ENCODE measurements at places on chromosomes 1 and 21.
A peak's percentile ranks its signal among the peaks of the same experiment; 100 is the strongest.

GRCh38 chr1:228226141-228226874 lies 18.5 kb downstream of the OBSCN start:
- DNase-seq = no peak

DNA sequence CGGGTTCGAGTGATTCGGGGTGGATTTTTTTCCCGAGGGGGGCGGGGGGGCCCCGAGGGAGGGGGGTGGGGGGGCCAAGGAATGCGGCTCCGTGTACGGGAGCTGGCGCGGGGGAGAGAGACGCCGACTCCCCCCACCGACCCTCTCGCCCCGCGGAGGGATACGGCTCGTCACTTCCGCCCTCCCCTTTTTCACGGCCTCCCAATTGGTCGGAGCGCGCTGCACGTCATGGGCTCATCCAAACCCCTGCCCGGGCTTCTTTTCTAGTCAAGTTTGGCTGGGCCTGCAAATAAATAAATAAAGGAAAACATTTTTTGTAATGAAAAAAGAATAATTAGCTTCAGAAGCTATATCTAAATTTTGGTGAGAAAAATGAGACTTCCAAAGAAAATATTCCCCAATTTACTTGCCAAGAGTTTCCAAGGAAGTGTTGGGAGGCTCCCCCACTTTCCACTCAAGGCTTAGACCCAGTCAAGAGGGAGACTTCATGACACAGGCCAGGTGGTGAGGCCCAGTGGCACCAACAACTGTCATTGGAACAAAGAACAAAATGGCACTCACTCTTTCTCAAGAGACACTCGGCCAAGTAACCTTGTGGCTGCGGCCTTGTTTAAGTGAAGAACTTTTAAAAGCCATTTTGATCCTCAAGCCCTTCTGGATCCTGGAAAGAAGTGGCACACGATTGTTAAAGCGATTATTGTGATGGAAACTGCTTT lies at the start of gene POGZ:
Gene POGZ, minus strand, starts transcription at position 164 of the 716 bp plus-strand sequence. CDS start 17,290 bp downstream, outside the sequence.
- peak; percentile 99 for DNase-seq

DNA sequence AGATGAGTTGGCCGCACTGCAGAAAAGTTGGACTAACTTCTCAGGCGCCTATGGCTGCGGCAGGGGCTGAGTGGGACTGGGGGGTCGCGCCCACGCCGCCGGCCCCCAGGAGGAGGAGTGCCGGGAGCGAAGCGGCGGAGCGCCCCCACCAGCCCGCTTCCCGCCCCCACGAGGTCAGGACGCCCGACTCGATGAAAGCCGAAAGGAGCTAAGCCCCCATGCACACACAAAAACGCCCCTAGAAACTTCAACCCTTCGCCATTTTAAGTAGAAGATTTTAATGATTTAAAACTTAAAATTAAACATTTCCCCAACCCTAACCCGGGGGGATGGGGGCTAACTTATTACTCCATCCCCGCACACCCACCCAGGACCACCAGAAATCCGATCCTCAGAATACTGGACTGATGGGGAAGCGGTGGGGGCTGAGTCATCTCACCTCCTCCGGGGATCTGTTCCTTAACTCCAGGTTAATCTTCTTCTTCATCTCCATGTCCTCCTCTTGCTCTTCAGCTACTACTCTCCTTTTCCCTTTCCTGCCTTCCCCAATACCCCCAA lies 539 bp downstream of the ANP32E start:
- DNase-seq = peak; percentile 12

GRCh38 chr1:215567491-215568298 lies 591 bp downstream of the KCTD3 start:
- peak; percentile 65 for DNase-seq

DNA sequence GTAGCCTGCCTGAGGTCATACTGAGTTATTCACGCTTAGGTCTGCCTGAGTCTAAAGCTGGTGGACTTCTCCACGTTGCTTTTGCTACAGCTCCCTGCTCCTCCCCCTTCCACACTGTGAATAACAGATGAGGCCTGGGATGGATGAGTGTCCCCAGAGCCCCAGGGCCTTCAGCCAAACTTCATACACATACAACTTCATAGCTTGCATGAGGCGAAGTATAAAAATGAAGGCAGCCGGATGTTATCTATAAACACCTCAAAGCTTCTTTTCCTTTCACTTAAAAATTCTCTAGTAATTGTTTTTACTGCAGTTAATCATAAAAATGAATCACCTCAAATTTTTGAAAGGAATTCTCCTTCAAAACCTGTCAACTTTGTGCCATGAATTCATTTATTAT lies 70.2 kb downstream of the DAB1 start:
- DNase-seq = no peak

- no peak for DNase-seq
Measured at GRCh38 chr1:18882486-18882885, 19.9 kb downstream of the ALDH4A1 start.

GRCh38 chr1:14994841-14995437 lies 158.6 kb upstream of the TMEM51 start:
- DNase-seq = no peak

DNA sequence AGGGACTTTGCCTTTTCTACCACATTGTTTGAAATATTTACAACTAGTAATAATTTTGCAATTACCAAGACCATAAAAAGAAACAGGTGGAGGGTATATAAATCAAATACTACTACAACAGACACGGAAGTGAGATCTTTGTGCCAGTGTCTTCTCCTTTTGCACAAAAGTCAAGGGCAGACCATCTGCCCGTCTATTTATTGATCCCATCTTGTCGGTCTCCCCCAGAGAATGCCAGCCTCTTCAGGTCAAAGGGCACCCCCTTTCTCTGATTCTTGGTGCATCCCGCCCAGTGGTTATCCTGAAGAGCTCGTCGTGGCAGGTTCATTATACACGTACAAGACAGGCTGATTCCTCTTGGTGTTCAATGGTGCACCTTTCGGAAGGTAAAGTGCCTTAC lies 4.8 kb upstream of the PDE9A start:
- DNase-seq = no peak

- DNase-seq = peak; percentile 40
Measured at GRCh38 chr1:158117854-158118704, 62.6 kb upstream of the CD1D start.

DNA sequence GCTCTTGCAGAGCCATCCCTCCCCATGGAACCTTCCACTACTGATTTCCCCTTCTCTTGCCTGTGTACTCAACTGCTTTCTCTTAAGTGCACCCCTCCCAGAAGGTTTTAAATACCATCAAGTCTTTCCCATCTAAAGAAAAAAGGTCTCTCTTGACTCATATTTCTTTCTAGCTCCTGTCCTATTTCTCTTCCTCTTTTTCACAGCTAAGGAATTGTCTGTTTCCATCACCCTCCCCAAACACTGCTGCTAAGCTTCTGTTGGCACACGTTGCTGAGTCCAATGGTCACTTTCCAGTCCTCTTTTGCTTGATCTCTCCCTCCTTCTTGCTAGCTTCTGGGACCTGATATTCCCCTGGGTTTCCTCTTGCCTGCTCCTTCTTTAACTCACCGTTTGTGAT lies 13.3 kb upstream of the GNL2 start:
- no peak for DNase-seq

DNA sequence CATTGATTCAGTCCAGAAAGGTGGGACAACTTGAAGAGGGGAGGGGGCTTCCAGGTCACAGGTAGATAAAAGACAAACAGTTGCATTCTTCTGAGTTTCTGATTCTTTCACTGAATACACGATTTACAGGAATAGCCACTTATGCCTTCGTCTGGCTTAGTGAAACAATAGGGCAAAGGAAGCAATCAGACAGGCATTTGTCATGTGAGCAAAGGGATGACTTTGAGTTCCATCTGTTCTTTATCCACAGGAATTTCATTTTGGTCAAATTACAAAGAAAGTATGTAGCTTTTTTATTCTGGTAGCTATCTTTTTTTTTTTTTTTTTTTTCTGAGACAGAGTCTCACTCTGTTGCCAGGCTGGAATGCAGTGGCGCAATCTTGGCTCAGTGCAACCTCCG lies 202.5 kb downstream of the TTLL7 start:
- no peak for DNase-seq

- no peak for DNase-seq
Measured at GRCh38 chr1:218787826-218788225, 385.9 kb upstream of the LYPLAL1 start.

GRCh38 chr21:41506005-41506594 lies 1.9 kb downstream of the TMPRSS2 start:
- DNase-seq = no peak

GRCh38 chr1:233704170-233704897 lies 90.4 kb downstream of the KCNK1 start:
- DNase-seq = peak; percentile 15

GRCh38 chr1:236979149-236979900 lies 24.9 kb downstream of the MT1HL1 start:
- DNase-seq = no peak

DNA sequence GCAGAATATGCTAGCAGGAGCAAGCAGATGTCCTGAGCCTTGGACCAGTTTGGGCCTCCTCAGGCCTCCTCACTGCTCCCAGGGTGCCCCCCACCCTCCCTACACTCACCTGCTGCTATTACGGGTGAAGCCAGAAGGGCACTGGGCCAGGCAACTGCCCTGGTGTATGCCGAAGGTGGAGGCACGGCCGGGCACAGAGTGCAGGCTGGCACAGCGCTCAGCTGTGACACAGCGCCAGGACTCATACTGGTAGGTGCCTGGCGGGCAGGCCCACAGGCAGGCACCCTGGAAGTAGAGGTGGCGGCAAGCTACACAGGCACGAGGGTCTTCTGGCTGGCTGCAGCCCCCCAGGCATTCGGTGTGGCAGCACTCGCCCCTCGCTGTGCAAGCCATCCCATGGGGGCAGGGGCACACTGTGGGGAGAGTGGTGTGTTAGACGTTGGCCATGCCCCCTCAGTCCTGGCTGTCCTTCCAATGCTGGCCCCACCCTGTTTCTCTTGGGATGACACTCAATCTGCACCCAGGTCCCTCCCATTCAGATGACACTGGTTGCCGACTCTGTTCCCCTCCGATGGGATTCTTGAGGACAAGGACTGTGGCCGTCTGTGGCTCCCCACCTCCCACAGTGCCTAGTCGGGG lies 7.0 kb downstream of the INSRR start:
- no peak for DNase-seq

Measured in astrocyte of the spinal cord (primary cell).